ENCODE measurements at places on chromosomes 16 and 17.
A peak's percentile ranks its signal among the peaks of the same experiment; 100 is the strongest.

GRCh38 chr16:20383106-20384029 is 21.2 kb downstream of the PDILT start:
- peak; percentile 83 for DNase-seq

DNA sequence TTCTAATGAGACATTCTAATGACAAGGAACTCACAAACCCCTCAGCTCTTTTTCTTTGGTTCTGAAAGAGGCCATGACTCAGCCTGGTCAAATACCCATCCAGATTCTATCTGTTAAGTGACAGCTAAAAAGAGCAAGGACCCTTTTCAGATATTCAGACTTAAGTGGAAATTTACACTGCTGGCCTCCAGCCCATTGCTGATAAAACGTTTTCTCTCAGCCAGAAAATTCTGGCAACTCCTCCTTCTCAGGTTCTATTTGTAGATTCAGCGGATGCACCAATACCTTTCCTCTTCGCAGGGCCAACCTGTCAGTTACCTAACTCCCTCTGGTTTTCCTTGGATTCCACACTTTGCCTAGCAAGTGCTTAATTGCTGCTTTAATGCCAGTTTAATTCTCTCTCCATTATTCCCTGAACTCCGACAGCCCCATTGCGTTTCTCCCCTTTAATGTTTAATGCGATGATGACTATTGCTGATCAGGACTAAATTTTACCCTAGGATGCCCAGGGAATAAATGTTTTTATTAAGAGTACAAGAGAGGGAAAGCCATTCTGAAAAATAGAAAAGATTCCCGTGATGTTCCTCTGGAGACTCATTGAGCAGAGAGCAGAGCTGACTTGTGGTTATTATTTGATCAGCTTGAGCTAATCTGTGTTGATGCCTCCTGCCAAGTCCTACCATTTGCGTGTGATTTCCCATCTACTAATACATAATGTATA is 35.9 kb upstream of the TOM1L1 start:
- DNase-seq, result no peak

- no peak for DNase-seq
These were observed 581.6 kb upstream of the PSMD7 start for GRCh38 chr16:73714976-73715375.

DNA sequence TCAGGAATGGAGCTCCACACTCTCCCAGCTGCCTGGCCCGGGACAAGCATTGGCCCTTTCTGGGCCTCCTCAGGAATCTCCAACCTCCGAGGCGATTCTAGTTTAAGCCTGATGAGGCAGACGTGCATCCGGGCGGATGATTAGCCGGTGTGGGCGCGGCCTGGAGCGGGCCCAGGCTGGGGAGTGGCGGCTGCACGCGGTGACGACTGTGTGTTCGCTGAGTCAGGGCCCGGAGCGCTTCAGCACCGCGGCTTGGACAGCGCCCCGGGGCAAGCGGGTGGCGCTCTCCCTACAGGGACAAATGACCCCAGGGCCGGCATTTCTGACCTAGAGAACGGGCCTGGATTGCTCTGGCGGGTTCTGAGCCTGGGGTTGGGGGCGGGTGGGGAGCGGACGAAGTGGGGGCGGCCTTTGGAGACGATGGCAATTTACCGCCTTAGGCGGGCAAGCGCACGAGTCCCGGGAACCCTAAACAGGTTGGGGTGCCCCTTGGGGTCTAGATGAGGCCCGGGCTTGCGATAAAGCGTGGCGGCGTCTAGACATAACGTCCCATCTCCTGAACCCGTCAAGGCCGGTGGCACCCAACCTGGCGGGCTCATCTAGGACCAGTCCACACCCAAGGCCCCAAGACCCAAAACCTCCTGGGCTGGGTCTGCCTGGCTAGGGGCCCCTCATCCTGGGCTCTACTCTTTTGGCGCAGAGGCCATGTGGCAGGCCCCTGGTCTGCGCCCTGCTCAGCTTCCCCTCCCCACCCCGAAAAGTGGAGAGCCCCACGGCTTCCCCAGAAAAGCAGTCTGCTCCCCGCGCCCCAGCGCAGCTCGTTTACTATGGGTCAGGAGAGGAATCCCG is 22.3 kb upstream of the ZNHIT3 start:
- DNase-seq, result no peak

DNA sequence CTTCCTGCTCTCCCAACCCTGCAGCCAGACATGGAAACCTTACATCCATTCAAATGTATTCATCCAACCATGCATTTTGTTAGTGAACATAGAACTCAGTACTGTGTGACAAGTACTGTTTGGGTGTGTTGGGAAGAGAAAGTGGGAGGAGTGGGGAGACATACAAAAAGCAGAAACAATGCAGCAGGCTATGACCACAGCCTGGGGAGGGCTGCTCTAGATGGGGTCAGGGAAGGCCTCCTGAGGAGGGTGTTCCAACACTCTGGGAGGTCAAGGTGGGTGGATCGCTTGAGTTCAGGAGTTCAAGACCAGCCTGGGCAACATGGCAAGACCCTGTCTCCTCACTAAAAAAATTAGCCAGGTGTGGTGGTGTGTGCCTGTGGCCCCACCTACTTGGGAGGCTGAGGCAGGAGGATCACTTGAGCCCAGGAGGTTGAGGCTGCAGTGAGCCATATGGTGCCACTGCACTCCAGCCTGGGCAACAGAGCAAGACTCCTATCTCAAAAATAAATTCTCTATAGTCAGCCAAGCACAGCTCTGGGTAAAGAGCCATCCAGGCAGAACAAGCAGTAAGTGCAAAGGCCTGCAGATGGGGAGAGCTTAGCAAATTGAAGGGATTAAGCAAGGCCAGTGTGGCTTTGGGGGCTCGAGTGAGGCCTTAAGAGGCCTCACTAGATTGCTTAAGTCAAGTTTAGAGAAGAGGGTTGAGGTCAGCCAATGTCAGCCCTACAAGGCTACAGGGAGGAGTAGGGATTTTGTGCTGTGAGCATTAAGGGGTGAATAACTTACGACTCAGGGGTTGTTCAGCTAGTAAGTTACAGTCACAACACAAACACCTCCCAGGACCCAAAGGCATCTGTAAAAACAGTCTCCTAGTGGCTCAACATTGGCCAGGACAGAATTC is 5.5 kb downstream of the SLC13A2 start:
- no peak for DNase-seq

GRCh38 chr16:70252355-70252988 is 732 bp upstream of the EXOSC6 start:
- DNase-seq, result peak; percentile 18

GRCh38 chr17:56835264-56835585 is 1.3 kb downstream of the DGKE start:
- no peak for DNase-seq

DNA sequence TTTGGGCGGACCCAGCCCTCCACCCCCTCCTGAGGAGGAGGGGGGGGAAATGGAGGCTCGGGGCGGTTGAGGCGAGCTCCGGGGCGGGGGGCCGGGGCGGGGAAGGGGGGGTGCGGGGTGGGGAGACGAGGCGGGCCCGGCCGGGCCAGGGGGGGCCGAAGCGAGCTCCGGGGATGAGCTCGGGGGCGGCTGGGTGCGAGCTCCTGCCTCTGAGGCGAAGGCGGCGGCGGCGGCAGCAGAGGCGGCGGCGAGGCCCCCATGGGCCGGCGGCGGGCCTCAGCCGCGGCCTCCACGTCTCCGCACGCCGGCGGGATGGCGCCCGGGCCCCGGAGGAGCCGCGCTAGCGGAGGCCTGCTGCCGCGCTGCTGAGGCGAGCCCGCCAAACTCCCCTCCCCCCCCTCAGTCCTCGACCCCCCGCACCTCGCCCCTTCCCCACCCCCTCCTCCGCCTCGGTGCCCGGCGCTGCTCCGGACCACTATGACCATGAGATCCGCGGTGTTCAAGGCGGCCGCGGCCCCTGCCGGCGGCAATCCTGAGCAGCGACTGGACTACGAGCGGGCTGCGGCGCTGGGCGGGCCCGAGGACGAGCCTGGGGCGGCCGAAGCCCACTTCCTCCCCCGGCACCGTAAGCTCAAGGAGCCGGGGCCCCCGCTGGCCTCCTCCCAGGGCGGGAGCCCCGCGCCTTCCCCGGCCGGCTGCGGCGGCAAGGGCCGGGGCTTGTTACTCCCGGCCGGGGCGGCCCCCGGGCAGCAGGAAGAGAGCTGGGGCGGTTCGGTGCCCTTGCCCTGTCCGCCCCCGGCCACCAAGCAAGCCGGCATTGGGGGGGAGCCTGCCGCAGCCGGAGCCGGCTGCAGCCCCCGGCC is 596 bp downstream of the MSL1 start:
- DNase-seq, result peak; percentile 57

- no peak for DNase-seq
These were observed 11.5 kb downstream of the CENPN start for GRCh38 chr16:81018496-81018895.

DNA sequence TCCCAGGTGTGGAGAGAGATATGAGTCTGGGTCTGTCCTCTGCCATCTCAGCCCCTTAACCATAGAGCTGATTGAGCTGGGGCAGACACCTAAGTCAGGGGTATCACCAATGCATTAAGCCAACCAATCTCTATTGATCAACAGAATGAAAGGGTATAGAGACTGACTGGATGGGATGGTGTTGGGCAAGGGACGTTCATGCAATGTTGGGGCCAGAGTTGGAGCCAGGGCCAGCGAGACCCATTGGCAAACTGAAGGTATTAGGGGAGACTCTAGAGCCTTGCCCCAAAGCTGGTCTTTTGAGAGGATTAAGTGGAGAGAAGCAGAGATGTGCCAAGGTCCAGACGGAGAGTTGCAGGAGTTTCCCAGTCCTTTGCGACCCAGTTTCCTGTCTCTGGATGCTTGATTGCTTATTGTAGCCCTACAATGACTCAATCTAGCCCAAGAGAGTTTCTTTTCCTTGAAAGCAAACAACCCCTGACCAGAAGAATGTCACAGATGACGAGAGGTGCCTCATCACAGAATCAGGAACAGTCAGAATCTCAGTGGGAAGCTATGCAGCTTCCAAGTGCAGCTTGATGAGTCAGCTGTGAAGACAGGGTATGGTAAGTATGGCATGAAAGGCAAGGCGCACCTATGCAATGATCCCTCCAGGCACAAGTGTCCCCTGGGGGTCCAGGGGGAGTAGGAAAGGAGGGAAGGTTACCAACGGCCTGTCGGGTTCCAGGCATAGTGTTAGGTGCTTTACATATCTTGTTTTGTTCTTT is 137.2 kb downstream of the UTP18 start:
- DNase-seq, result no peak

DNA sequence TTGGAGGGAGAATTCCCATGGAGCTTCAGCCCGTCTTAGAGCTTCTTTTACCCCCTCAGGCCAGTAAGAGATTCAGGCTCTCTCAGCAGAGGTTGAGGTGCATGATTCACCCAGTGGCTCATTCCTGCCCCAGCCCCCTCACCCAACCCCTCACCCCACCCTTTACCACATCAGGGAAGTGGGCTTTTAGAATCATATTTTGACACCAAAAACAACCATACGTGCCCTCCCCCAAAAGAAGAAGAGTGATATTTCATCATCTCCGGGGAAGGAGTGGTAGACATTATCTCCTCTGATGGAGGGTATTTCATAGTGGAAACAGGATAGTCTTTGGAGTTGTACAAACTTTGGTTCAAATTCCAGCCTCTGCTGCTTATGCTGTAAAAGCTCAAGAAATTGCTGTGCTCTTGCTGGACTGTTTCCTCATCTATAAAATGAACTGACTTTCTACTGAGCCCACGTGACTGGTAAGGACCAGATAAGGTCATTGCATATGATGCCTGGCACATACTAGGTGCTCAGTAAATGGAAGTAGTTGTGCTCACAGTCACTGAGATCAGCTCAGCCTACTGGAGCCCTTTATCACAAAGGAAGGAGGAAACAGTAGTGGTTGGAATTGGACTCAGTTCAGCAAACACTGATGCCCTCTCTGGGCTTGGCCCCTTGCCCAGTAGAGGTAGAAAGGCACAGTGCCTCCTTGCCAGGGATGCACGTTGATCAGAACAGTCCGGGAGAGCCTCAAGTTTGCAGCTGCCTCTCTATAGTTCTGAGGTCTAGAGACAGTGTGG is 18.3 kb upstream of the CCL5 start:
- DNase-seq, result peak; percentile 55

DNA sequence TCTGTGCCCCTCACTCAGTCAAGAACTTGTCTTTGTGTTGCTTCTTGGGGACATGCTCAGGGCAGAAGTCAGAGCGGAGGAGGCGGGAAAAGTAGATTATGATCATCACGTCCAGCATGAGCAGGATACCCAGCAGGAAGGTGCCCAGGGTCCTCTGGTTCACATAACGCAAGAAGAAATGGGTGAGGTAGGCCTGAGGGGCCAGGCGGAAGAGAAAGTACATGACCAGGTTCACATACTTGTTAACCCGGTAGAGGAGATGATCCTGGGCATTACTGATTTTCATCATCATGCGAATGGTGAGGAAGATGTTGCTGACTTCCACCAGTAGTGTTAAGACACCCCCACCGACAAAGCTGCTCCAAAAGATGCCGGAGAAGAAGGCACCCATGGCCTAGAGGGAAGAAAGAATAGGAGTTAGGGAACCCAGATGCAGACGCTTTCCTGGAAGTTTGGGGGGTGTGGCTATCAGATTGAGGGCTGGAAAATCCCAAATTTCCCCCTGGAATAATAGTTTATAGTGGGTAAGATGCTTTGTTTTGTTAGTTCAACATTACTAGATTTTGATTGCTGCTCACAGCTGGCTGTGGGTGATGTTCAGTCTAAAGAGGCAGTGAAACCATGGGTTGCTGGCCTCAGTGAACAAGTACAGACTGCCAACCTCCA is 1.4 kb downstream of the TLCD1 start:
- DNase-seq, result no peak

- DNase-seq, result no peak
These were observed 345.3 kb downstream of the CA10 start for GRCh38 chr17:51813140-51813783.

GRCh38 chr17:69062860-69063581 is 2.3 kb upstream of the ABCA9 start:
- DNase-seq, result no peak

DNA sequence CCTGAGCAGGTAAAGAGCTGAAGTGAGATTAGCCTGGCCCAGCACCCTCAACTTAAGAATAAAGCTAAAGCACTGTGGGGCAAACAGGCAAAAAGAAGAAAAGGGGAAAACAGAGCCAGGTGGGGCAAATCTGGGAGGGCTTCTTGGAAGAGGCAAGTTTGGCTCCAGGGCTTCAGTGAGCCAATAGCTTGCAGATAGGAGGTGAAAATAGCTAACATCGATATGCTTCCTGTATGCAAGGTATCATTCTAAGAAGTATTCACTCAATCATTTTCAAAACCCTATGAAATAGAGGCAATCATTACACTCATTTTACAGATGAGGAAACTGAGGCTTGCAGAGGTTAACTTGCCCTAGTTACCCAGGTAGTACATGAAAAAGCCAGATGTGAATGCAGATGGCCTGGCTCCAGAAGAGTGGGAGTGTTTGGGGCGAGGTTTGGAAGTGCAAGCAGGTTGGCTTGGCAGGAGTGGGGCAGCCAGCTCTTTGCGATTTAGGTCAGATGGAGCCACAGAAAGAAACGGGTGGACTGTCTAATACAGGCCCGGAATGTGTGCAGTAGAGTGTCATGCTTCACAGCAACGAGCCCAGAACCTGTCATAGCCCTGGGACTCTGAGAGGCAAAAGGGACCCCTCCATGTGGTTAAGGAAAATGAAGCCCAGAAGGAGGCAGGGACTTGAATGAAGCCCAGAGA is 5.7 kb downstream of the WNT3 start:
- DNase-seq, result no peak

- no peak for DNase-seq
These were observed 18.2 kb downstream of the ZNF213 start for GRCh38 chr16:3152991-3153368.
